T-cell (primary cell): ENCODE measurements at places on chromosomes 6 and 20.

- DNase-seq, result no peak
Observed at GRCh38 chr6:168284187-168284586, 35.4 kb downstream of the DACT2 start.

GRCh38 chr6:114272582-114272981 lies 70.2 kb downstream of the HS3ST5 start:
- no peak for DNase-seq

DNA sequence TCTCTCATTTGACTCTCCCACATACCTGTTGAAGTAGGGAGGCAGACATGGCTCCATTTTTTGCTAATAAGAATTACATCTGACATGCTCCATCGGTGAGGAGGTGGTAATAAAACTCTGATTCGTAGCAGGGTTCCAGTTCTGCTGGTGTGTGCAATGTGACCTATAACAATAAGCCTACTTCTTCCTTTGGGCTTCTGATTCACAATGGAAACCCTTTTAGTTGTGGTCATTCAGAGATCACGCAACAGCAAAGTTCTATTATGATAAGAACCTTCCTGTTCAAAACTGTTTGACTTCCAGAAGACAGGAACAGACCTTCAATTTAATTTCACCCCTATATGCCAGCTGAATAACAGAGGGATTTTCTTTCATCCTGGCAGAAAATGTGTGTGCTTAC lies 31.4 kb upstream of the GSTA4 start:
- DNase-seq, result no peak

DNA sequence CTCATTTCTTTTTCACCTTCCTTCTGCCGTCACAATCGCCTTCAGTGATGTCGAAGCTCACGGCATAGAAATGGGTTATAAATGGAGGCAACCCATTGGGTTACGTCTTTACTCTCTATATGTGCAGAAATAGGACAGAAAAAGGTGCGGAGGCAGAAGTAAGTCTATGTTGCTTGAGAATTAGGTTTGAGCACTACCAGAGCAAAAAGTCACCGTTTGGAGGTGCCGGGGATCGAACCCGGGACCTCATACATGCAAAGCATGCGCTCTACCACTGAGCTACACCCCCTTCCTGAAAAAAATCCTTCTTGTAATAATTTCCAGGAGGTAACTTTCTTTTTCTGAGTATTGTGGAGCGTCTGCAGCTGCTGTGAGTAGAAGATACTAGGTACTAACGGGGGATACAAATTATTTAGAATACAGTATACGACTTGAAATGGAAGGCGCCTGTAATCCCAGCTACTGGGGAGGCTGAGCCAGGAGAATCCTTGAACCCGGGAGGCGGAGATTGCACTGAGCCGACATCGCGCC lies 134.2 kb downstream of the TRIM27 start:
- DNase-seq, result no peak

DNA sequence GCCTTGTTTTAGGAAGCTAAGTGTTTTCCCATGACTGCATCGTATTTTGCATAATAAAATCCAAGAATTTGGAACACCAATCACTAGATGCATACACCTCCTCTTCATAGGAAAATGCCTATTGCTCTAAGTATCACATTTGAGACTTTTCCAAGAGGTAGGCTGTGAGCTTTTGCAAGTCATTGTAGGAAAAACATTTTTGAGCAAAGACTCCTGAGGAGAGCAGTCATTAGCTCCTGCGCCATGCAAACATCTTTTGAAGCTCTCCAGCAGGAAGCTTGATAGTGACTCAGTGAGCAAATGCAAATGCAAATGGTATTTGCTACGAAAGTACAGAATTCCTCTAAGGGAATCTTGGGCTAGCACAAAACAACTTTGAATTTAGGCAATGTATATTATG lies 750.4 kb downstream of the QKI start:
- DNase-seq, result no peak
